Right ventricle myocardium superior (tissue), 1 donor: ENCODE measurements at places on chromosomes 1 and 21.
A peak's percentile ranks its signal among the peaks of the same experiment; 100 is the strongest.

GRCh38 chr1:181416268-181416860, 67.0 kb upstream of the CACNA1E start:
- DNase-seq, result no peak

DNA sequence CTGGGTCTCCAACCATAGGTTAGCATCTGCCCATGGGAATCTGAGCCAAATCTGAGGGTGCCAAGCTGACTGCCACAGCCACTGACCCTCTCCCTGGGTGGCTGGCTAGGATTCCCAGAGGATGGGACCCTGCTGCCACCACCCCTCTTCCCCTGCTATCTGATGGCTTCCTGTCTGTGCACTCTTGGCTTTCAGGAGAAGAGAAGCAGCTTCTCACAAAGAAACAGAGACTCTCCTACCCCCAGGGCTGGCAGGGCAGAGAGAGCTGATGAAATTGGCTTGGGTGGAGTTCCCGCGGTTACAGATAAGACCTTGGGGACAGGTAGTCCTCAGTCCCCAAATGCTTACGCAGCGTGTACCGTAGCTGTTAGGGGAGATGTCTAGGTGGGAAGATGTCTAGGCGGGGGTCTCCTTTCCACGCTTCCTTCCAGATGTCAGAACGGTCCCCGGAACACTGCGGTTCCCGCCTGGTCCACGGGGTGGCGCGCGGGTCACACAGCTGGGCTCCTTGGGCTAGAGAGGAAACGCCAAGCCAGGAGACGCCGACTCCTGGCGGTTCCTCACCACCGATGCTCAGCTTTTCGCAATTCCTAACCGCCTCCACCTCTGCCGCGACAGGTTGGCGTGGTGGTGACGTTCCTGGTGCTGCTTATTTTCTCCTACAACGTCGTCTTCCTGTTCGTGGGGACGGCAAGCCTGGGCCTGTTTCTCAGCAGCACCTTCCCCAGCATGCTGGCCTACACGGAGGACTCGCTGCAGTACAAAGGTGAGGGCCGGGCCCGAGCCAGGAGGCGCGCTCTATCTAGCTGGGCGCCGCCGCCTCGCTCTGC, 40.1 kb downstream of the ELK4 start:
- peak; percentile 91 for DNase-seq

- DNase-seq, result no peak
Observed at GRCh38 chr21:26125433-26126167, 45.0 kb downstream of the APP start.

- DNase-seq, result no peak
Observed at GRCh38 chr1:174839211-174839610, 160.5 kb upstream of the CACYBP start.

- DNase-seq, result no peak
Observed at GRCh38 chr1:6484826-6485167, 6.7 kb downstream of the PLEKHG5 start.

- DNase-seq, result no peak
Observed at GRCh38 chr1:20555758-20556120, 3.4 kb downstream of the FAM43B start.

GRCh38 chr1:180609643-180610555, 21.9 kb upstream of the XPR1 start:
- DNase-seq, result no peak

DNA sequence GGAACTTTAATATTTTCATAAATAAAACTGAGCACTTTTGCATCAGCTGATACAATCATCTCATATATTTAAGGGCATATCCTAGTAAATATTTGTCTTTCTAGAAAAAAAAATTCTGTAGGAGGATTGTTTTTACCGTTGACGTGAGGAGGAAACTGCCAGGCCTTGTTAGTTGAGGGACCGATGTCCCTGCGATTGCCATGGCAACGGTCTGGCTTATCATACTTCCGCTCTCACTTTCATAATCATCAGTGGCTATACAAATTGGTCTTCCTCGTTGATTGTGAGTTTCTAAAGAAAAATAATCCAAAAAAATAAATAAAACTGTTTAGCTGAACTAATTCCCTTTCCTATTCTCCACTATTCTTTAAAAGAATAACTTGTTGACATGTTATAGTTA, 69.3 kb upstream of the ANGPTL3 start:
- DNase-seq, result peak; percentile 46

DNA sequence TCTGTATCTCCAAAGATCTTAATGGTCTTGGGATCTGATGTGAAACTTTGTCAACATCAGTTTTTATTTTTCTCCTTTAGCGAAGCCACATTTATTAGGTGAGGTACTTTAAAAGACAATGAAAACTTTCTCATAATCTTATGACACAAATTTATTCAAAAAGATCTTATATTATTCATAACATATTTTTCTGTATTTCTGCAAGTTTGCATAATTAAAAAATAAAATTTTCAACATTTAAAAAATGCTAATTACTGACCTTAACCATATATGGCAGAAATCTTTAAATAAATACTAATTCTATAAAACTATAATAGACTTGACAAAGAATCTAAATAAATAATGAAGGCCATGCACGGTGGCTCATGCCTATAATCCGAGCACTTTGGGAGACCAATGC, 72.5 kb downstream of the PRPF38A start:
- DNase-seq, result no peak

DNA sequence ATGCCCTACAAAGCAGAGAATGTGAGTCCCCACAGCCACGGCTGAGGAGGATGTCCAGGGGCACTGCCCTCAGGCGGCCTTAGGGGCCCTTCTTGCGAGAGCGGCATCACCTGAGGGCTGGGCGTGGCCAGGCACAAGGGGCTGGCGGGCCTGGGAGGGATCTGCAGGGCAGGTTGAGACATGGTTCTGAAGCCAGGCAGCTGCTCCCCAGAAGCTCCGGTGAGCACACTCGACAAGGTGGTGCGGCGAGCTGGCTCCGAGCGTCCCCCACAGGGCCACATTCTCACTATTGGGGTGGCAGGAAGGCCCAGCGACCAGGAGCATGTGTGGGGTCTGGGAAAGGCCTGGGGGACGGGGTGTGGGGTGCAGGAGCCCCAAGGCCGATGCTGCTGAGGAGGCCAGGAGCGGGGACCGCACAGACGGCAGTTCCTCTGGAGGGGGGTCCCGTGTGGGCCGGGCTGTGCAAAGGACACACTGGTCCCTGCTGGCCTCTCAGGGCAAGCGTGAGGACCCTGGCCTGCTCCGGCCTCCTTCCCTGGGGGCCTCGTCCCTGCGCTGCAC, 47.2 kb downstream of the MORN1 start:
- DNase-seq, result peak; percentile 30

- DNase-seq, result no peak
Observed at GRCh38 chr1:65952696-65953095, 160.0 kb downstream of the PDE4B start.

GRCh38 chr1:71031426-71031825, 16.2 kb downstream of the PTGER3 start:
- no peak for DNase-seq

DNA sequence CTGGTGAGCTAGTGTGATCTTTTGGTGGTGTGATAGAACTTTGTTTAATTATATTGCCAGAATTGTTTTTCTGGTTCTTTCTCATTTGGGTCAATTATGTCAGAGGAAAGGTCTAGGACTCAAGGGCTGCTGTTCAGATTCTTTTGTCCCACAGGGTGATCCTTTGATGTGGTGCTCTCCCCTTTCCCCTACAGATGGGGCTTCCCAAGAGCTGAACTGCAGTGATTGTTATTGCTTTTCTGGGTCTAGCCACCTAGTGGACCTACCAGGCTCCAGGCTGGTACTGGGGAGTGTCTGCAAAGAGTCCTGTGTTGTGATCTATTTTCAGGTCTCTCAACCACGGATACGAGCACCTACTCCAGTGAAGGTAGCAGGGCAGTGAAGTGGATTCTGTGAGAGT, 25.9 kb upstream of the CD84 start:
- DNase-seq, result no peak

- no peak for DNase-seq
Observed at GRCh38 chr1:168104535-168104934, 32.2 kb downstream of the GPR161 start.

- DNase-seq, result peak; percentile 7
Observed at GRCh38 chr21:42248241-42248640, 29.3 kb downstream of the ABCG1 start.

GRCh38 chr1:167371030-167371429, 147.3 kb downstream of the CD247 start:
- DNase-seq, result no peak

DNA sequence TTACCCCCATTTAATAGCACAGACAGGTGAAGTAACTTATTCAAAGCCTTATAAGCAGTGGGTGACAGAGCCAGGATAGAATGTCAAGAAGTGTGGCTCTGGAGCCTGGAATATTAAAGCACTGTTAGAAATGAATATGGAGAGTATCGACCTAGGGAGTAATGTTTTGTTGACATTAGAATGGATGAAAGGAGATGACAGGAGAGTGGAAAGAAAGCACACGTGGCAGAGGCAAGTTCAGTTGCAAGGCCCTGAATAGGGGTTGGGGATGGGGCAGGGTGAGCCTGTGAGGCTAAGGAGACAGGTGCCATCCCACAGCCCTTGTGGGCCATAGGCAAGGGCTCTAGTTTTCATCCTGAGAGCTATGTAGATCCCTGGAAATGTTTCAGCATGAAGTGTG, 125.5 kb upstream of the PLXNA2 start:
- DNase-seq, result no peak

GRCh38 chr1:230868736-230869385, 540 bp upstream of the C1orf198 start:
- DNase-seq, result peak; percentile 75

DNA sequence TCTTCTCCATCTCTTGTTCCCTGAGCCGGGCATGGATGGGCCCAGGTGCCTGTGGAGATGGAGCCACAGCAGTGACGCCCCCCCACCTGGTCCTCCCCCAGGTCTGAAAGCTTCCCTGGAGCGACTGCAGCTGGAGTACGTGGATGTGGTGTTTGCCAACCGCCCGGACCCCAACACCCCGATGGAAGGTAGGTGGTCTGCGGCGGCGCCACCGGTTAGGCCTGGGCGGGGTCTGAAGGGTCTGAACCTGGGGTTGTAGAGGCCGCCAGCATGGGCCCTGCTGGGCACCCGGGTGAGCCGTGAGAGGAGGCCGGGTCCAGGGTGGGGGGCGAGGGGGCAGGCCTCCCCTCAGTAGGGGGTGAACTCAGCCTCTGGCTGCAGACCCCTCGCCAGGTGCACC, 44.6 kb downstream of the KCNAB2 start:
- DNase-seq, result no peak

DNA sequence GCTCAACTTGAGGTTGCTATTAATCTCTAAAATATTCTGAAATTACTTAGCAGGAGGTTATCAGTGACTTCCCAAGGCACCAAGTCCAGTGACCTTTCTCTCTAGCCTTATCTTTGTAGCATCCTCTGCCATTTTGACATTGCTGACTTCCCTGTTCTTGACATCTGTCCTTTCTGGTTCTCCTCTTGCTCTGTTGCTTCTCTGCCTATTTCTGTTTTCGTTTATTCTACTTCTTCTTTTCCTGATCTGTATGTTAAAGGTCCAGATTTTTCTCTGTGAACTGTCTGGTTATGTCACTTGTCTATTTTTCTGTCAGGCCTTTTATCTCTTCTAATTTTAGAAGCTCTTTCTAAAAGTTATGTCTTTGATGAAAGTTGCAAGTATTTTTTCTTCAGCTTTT, 178.8 kb downstream of the VPS13D start:
- DNase-seq, result no peak

DNA sequence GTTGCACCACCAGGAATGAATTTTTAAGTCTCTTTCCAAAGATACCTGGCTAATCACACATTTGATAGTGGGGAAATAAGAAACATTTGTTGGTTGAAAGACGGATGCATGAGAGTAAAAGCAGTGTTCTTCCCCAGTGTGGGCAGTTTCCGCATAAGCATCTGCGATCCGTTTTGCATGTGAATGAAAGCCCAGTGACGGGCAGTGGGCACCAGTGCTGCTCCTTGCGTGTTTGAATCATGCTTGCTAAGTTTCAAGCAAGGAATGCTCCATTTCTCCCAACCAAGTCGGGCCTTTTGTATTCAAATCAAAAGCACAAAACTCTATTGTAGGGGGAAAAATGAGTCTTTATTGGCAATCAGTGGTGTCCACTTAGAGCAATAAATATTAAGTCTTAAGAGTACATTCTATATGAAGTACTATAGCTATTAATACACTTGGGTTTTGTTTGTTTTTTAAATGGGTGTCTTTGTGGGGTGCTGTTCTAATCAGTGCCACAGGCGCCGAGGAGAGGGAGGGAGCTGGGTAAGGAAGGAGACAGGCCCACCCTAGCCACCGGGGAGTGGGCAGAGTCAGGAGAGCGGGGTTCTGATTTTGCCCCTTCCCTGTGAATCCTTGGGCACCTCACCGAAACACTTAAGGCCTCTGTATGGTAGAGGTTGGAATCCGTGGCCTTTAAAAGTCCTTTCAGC, 750 bp upstream of the PTGFRN start:
- no peak for DNase-seq

DNA sequence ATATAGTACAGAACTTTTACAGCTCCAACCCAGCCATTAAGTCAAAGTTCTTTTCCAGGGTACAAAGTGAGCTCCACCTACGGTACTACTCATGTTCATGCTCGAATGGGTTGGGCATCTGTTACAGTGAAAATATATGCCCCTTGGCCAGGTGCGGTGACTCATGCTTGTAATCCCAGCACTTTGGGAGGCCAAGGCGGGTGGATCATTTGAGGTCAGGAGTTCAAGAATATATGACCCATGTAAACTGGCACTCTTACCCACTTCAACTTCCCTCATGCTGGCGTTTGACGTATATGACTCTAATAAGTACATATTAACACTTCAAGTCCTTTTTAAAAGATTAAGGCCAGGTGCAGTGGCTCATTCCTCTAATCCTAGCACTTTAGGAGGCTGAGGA, 71.3 kb upstream of the PKN2 start:
- no peak for DNase-seq

DNA sequence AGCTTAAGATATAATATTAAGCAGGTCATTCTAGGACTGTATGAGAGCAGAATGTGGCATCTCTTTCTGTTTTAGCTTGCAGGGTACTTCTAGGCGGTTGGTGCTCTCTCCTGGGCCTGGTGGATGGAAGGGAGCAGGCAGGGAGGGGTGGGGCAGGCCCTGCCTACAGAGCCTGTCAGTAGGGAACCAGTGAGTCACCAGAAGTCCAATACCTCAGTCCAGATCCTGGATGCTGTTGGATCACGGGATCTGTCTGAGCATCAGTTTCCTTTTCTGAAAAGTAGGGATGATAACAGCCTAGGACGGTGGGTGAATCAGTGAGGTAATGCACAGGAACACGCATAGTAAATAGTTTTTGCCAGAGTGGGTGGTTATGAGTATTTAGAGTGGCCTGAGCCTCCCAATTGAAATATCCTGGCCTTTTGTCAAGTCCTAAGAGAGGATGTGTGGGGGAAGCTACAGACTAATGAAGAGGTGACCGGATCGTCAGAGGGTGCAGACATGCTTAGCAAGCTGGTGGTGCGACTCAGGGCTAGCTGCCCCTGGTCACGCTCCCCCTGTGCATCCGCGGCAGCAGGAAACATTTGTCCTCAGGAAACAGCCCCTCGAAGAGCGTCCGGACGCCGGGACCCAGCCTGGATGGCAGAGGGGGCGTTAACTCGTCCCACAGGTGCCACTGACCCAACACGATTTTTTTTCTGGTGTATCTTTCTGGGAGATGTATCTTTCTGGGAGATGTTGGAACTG, 23.9 kb downstream of the NAV1 start:
- DNase-seq, result no peak
